CD4-positive, alpha-beta T cell treated with Interleukin-1 beta for 1 hour (primary cell): ENCODE measurements at places on chromosomes 3 and 15.

GRCh38 chr3:36332139-36332538 lies 48.2 kb upstream of the STAC start:
- DNase-seq = no peak

DNA sequence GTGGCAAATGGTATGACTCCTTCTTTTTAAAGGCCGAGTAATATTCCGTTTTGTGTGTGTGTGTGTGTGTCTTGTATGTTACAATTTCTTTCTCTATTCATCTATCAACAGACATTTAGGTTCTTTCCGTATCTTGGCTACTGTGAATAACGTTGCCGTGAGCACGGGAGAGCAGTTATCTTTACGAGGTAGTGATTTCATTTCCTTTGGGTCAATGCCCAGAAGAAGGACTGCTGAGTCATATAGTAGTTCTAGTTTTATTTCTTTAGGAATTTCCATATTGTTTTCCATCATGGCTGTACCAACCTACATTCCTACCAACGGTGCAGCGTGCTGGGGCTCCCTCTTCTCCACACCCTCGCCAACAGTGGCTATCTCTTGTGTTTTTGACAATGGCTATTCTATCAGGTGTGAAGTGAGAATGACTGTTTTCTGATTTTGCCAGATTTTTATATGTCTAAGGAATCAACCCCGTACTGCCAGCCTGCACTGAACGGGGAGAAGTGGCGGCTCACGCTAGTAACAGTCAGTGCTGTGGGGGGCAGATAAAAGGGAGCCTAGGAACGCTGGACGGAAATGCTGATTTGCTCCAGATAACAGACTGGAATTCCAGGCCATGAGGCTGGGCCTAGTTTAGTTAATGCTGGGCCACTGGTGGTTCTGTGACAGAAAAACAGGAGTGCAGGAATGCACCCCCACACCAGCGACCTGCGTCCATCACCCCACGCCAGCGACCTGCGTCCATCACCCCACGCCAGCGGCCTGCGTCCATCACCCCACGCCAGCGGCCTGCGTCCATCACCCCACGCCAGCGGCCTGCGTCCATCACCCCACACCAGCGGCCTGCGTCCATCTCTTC lies 168.1 kb downstream of the XXYLT1 start:
- no peak for DNase-seq

DNA sequence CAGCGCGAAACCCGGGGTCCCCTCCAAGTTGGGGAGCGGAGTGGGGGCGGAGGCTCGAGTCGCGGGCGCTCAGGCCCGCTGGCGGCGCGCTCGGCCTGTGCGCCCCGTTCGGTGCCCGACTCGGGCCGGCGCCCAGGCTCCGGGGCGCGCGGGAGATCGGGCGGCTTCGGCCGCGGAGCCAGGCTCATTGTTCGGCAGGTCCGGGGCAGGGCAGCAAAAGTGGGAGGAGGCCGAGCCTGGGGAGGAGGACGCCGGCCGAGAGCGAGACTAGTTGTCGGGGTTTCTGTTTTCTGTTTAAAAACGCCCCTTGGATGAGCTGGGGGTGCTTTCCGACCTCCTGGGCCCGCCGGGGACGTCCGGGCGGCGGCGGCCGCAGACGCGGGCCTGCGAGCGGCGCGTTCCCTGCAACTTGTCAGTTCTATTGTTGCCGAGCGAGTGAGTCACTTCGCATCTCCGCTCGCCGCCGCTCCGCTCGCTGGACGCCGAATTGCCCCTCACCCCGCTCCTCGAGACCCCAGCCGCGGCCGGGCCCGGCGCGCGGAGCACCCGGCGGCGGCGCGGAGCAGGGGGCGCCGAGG lies 676 bp downstream of the TCF12 start:
- peak; percentile 63 for DNase-seq

DNA sequence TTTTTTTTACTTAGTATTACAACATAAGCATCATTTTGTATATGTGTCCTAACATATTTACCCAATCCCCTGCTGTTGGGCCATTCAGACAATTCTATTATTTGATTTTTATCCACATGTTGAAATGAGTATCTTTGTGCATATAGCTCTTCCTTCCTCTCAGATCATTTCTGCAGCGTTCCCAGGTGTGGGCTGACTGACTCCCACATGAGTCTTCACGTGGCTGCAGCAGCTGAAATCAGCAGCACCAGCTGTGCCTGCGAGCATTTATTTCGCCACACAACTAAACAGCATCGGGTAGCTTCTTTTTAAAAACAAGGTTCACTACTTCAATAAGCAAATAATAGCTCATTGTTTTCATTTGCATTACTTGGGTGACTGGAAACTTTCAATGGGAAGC lies 44.5 kb upstream of the PDE8A start:
- no peak for DNase-seq

GRCh38 chr15:50871832-50872231 lies 36.7 kb upstream of the AP4E1 start:
- DNase-seq = no peak

GRCh38 chr15:77352887-77353286 lies 67.0 kb downstream of the PEAK1 start:
- no peak for DNase-seq

DNA sequence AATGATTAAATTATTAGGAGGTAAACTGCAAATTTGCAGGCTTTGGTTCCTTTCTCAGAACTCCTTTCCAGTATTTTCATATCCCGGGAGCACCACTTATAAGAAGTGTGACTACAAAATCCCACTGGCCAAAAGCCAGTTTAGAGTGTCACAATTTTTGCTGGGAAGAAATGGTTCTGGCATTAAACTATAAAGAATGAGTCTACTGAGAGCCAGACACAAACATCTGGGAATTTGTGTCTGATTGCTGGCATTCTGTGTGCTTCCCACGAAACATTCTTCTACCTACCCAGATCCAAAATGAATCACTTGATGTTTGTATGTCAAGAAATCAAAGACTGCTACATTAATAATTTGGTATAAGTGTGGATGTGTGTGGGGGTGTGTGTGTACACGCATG lies 82.8 kb downstream of the DUT start:
- no peak for DNase-seq

DNA sequence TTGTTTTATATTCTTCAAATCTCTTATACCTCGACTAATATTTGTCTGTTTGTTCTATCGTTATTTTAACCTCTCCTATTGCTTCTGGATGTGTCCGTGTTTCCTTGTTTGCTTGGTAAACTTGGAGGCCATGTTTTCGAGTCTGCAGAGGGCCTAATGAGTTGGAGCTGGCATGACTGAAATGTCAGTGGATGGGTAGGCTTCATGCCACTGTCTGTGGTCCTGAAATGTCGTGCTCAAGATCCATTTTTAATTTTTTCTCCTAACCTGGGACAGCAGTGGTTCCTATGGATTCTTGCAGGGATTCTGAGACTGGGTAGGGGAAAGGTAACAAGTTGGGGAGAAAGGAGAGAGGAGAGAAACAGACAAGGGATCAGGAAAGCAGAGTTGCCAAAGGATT lies 18.8 kb upstream of the GASK1A start:
- no peak for DNase-seq

- no peak for DNase-seq
Measured at GRCh38 chr15:73573572-73573971, 59.6 kb downstream of the NPTN start.

GRCh38 chr3:195078891-195079440 lies 192.0 kb downstream of the XXYLT1 start:
- DNase-seq = no peak

DNA sequence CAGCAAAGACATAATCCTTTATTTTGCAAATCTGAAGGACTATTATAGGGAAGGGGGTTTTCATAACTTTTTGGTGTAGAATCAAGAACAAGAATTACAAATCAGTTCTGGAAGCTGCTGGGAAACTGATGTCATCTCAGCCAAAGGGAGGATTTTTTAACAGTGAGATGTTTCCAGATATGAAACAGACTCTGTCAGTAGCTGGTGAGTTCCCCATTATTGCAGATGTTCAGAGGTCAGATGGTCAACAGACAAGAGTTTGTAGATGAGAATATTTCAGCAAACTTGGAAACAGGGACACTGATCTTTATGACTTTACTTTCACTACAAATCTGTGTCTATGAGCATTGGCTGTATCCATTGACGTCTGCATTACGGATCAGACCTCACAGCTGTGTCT lies 71.9 kb upstream of the LPP start:
- DNase-seq = no peak

- DNase-seq = no peak
Measured at GRCh38 chr15:89149501-89150101, 61.3 kb downstream of the ABHD2 start.

- DNase-seq = no peak
Measured at GRCh38 chr15:51492528-51492927, 130.0 kb downstream of the DMXL2 start.

DNA sequence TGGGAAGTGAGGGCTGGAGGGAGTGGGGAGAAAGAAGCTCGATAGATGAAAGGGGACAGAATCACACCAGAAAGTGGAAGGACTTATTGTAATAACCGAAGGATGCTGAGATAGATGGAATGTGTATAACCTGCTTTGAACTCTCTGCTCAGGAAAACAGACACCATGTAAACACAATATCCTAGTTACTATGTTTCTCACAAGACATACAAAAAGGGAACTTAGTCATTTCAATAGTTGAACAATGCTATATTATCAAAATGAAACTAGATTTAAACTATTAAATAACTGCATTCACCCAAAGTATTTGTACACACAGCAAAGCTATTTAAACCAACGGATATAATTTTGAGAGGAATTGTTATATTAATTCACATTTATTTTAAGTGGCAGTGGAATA lies 108.3 kb upstream of the GADL1 start:
- DNase-seq = no peak

DNA sequence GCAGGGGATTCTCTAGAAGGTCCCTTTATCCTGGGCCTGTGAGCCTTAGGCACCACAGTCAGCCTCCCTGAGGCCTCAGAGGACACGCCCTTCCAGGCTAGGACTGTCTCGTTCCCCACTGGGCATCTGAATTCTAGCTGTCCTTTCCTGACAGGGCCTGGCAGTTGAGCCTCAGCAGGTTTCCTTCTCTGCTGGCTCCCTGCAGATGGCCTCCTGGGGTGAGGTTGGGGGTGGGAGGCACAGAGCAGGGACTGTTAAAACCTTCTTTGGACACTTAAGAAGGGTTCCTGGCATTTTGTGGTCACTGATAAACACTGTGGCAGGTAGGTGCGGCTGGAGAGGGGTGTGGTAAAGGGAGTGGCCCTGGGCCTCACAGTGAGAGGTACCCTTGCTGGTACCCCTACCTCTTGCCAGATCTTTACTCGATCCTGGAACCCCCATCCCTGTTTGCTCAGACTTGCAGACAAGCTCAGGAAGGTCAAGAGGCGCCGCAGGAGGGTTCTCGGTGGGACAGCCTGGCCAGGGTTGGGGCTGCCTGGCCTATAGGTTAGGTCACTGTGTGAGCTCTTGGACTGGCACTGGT lies 8.5 kb downstream of the CLK3 start:
- no peak for DNase-seq
